ENCODE measurements at places on chromosomes 6 and 20. TPM values are rescaled to one million over a fixed set of nuclear protein-coding genes. Genes with fewer than 3 reads are reported as not detected.

The RSPO3 gene
- total RNA-seq = 0.42 TPM

The IPCEF1 gene
- total RNA-seq = 1.6 TPM

The RPL10A gene
- 785 TPM for total RNA-seq

The CAP2 gene
- 39.9 TPM for total RNA-seq

The GNL1 gene
- total RNA-seq = 45.4 TPM

The BHLHE23 gene
- total RNA-seq = not detected

The CLPSL2 gene
- total RNA-seq = not detected

The ELOVL2 gene
- 7.1 TPM for total RNA-seq

The MUCL3 gene
- total RNA-seq = not detected

DNA sequence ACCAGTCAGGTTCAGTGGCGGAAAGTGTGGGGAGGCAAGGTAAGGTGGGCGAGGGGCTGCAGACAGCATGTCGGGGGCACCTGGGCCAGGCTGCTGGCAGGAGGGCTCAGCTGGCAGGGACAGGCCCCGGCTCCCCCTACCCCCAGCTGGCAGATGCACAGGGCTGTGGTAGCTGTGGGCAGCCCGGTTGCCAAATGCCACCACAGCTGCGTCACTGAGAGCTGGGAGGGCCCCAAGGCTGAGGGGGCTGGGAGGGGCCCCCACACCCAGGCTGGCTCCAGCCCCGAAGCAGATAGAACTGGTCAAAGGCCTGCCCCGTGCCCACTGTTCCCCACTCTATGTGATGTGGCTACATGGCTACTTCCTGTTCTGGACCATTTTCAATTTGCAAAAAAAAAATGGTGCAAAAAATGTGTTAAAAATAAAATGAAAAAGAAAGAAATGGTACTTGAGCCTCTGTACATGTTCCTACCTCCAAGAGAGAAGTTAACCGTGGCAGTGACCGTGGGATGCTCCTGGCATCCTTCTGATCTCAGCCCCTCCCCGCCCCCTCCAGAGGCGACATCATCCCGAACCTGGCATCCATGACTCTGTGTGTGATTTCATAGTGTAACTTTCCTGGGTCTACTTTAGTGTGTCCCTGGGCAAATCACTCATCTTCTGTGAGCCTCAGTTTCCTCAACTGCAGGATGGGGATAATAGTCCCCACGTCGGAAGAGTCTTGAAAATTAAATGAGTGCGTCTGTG lies 64.4 kb downstream of the UBE2V1 start:
- DNase-seq = peak; percentile 87

DNA sequence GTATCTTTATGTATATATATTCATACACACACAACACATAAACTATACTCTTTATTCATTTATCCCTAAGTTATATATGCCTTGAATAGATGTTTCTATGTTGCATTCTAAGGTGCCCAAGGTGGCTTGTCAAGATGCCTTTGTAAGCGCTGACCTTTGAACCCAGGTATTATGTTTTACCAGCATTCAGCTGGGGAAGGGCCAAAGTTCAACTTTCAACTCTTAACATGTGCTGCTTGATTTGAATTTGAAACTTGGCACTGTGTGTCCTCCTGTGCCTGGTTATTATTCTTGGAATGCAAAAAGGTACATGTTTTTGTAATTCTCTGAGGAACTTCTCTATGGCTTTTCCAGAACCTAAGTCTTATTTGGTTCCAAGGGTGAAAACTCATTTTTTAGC lies 146.5 kb downstream of the EDN1 start:
- DNase-seq = no peak

- no peak for DNase-seq
Observed at GRCh38 chr20:1818247-1818840, 76.9 kb upstream of the SIRPA start.

DNA sequence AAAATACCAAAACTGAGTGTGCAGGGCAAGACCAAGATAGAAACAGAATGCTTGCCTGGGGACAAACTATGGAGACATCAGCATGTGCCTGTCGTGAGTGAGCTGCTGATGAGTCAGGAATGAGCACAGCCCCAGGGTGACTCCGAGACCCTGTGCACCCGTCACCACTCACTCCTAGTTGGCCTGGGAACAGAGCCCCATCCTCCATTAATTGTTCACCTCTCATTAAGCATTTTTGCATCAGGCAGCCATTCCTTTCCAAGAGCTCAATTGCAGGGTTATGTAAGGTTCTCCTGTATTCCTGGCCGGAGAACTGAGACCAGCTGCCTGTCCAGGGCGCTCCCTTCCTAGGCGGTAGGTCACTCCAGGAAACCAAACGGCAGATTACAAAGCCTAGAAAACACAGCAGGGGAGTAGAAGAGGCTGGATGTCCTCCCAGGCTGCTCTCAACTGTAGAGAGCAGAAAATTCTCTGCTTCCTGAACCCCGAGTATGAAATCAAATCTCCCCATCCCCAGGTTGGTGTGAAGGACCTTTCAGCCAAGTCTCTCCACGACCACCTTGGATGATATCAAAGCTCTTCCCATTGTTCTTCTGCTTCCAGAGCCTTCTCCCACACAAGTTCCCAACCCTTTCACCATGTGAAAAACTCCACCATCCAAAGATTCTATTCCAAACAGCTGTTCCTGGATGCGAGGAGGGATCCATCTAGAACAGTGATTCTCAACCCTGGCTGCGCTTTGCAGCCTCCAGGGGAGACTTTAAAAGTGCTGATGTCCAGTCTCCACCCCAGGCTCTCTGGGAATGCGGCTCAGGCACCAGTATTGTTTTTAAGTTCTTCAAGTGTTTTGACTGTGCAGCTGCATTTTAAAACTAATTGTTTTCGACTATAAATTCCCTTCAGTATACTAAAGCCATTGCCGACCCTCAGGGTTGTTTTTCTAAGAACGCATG lies 532.6 kb upstream of the JARID2 start:
- peak; percentile 100 for DNase-seq

DNA sequence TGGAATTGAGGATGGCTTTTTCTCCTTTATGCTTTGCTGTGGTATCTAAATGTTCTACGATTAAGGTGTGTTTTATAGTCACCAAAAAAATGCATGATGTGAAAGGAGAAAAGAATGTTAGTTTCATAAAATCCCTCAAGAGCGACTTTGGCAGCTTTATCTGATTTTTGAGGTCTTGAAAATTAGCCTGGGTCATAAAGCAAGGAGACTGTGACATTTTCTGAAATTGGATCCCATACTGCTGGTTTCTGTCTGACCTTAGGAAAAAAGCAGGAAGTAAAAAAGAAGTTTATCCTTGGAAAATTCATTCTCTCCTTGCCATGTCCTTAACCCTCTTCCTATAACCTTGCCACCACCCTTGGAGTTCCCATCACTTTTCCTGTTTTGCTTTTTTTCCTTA lies 525.3 kb downstream of the CD83 start:
- DNase-seq = peak; percentile 83

GRCh38 chr6:130054725-130055124 lies 36.3 kb downstream of the L3MBTL3 start:
- DNase-seq = no peak

DNA sequence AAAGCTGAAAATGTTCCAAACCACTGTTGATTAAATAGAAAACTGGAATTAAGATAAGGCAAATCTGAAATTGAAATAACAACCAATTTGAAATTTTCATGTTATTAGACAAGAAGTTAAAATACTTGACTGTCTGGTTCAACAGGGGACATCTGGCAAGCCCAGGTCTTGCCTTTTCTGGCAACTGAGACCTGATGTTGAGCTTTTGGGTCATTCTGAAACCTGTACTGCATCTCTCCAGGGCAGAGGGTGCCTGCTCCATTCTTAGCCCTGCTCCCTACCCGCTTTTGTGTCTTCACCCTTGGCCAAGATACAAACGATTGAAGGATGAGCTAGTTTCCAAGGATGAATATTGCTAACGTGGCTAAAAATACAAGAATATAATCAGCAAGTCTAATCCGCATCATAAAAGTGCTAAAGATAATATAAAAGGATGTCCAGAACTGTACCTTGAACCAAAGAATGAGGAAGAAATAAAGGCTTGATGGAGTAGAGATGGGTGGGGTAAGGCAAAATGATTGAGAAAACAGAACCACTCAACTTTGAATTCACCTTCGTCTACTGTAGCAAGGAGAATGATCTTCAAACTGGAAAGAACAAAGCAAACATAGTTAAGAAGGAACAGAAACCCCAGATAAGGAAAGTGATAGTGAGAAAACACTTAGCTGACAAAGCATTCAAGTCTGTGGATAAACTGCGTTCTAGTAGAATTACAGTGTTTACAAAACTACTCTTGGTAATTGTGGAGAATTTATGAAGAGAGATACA lies 109.8 kb upstream of the MAN1A1 start:
- DNase-seq = no peak

GRCh38 chr6:131026243-131026642 lies 36.8 kb downstream of the EPB41L2 start:
- no peak for DNase-seq

DNA sequence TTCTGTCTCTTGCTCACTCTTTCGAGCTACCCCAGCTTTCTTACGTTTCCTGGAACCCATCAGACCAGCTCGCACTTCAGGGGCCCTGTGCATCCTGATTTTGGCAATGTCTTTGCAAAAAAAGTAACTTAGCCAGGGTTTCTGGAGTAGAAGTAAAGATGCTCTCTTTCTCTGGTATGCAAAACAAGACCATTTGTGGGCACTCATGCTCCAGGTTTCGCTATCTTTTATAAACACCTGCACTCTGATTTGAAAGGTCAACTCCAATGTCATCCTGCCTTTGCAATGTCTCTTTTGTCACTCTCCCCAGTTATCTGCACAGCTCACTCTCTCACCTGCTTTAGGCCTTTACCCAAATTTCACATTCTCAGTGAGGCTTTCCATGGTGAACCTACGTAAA lies 869.1 kb downstream of the QKI start:
- DNase-seq = no peak

- DNase-seq = no peak
Observed at GRCh38 chr6:6711832-6712448, 123.4 kb downstream of the LY86 start.

- DNase-seq = no peak
Observed at GRCh38 chr20:49319208-49319809, 41.5 kb upstream of the ZNFX1 start.

- DNase-seq = peak; percentile 92
Observed at GRCh38 chr6:166567107-166567506, 19.4 kb downstream of the RAMACL start.

GRCh38 chr6:67802771-67803170 lies 832.3 kb upstream of the ADGRB3 start:
- DNase-seq = no peak

DNA sequence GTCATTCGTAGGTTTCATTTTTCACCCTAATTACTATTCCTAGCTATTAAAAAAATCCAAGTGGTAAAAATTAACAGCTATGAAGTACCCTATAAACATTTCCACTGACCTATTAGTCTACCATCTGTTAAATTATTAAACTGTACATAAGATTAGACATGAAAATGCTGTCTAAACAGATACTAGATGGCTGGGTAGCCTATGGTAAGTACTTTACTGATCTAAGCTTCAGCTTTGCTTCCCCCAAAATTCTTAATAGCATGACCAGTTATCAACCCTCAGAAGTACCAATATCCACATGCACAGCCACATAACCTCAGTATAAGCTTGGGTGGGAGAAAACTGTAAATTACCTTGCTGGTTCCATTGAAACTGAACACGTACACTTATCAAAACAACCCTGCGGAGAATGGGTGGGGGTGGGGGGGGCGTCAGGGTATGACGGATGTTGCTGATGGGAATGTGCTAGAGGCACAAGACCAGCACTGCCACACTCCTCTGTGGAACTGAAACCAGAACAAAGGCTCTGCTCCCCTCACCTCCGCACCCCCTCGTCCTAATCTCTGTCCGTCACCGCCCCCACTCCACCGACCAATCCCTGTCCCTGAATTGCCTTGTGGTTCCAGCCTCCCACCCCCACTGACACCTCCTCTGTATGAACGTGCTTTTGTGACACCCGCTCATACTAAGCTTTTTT lies 45.3 kb downstream of the B4GALT5 start:
- no peak for DNase-seq

- DNase-seq = no peak
Observed at GRCh38 chr20:10940941-10941340, 267.1 kb upstream of the JAG1 start.

DNA sequence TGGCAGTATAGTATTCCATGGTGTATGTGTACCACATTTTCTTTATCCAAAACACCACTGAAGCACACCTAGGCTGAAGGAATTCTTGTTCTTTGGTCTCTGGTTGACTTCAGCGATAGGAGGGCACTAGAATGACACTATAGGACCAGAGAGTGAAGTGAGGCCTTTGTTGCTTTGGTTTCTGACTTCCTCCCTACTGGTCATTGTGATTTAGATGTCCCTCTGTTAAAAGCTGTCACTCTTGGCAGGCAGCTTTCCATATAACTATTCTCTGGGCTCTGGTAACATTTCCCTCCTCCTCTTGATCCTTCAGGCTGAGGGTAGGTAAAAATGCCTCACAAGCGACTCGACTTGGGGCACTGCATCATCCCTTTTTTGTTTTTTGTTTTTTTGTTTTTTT lies 236.3 kb downstream of the MAFB start:
- DNase-seq = no peak

DNA sequence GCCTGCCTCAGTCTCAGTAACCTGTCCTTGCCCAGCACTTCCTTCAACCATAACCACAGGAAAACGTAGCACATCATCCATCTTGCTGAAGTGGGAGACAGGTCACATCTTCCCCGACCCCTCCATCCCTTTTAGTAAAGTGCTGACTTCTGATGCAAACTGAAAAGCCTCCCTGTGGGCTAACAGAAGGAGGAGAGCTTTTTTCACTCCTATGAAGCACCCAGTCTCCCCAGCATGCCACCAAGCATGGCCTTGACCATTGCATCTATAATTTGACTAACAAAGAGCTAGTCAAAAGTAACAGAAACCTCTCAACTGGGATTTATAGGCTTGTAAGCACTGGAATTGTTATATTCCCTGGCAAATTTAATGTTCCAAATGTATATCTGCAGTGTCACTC lies 288.9 kb upstream of the IRAK1BP1 start:
- DNase-seq = no peak

- no peak for DNase-seq
Observed at GRCh38 chr6:97443408-97444080, 160.5 kb upstream of the MMS22L start.

GRCh38 chr20:48619126-48620101 lies 208.4 kb downstream of the PREX1 start:
- DNase-seq = peak; percentile 72
